Myometrial cell (primary cell): ENCODE measurements at places on chromosomes 5 and 9. TPM values are rescaled to one million over a fixed set of nuclear protein-coding genes. Genes with fewer than 3 reads are reported as not detected.

The SPATA6L gene
- 0.86 TPM in 1 of 2 replicates, not detected in the other for total RNA-seq

The TNFSF8 gene
- not detected in 2 replicates for total RNA-seq

The CDX1 gene
- total RNA-seq: not detected in 2 replicates

The BTNL9 gene
- not detected in 2 replicates for total RNA-seq

The OTP gene
- total RNA-seq: not detected in 2 replicates

The APBB3 gene
- total RNA-seq: 6.0 and 12.7 TPM in 2 replicates

The IRX1 gene
- total RNA-seq: not detected in 2 replicates

The CEL gene
- under 0.01 TPM in 2 replicates for total RNA-seq

The SPATA31A3 gene
- not detected in 2 replicates for total RNA-seq

The SH3GL2 gene
- total RNA-seq: not detected in 2 replicates

The XPA gene
- total RNA-seq: 5.2 and 5.8 TPM in 2 replicates

The NCS1 gene
- 49.6 and 50.2 TPM in 2 replicates for total RNA-seq

The SAXO1 gene
- not detected in 2 replicates for total RNA-seq

The PHF24 gene
- total RNA-seq: not detected in 2 replicates

The SLIT3 gene
- not detected in 2 replicates for total RNA-seq

The SHC3 gene
- total RNA-seq: 1.2 and 4.1 TPM in 2 replicates

The OLFM1 gene
- 0.29 and 9.9 TPM in 2 replicates for total RNA-seq

The SOX30 gene
- total RNA-seq: 0.71 TPM in 1 of 2 replicates, not detected in the other

The DPM2 gene
- total RNA-seq: 17.5 and 30.6 TPM in 2 replicates

The PRR7 gene
- 19.5 and 30.3 TPM in 2 replicates for total RNA-seq

The PFN3 gene
- total RNA-seq: not detected in 2 replicates

The ARL14EPL gene
- 0.29 TPM in 1 of 2 replicates, not detected in the other for total RNA-seq

The RETREG1 gene
- total RNA-seq: not detected in 2 replicates

The C9orf153 gene
- total RNA-seq: not detected in 2 replicates

The HSD17B3 gene
- total RNA-seq: not detected in 2 replicates

The TMEM267 gene
- total RNA-seq: 12.9 and 19.6 TPM in 2 replicates

The PPP2R2B gene
- total RNA-seq: 0.29 TPM in 1 of 2 replicates, not detected in the other

The RNF38 gene
- 4.9 and 6.2 TPM in 2 replicates for total RNA-seq

The SLC34A3 gene
- not detected in 2 replicates for total RNA-seq

The NMUR2 gene
- not detected in 2 replicates for total RNA-seq

The SPINK13 gene
- total RNA-seq: not detected in 2 replicates

The FOXE1 gene
- not detected in 2 replicates for total RNA-seq

The PTBP3 gene
- 18.6 and 108 TPM in 2 replicates for total RNA-seq

The NEURL1B gene
- total RNA-seq: 5.3 and 5.5 TPM in 2 replicates

The CSF1R gene
- 0.18 and 0.29 TPM in 2 replicates for total RNA-seq

The DDX4 gene
- not detected in 2 replicates for total RNA-seq

The EQTN gene
- total RNA-seq: not detected in 2 replicates

The CBY3 gene
- total RNA-seq: not detected in 2 replicates

The PCDHA8 gene
- total RNA-seq: not detected in 2 replicates
